Activated CD4-positive, alpha-beta T cell treated with anti-CD3 and anti-CD28 coated beads, Interleukin-2, Interleukin-6, amounts not matched to agents 100 ng/mL and 50 ng/mL, durations not matched to agents 16 hours and 8 hours (primary cell): ENCODE measurements at places on chromosomes 11 and 22.

- peak; percentile 65 for DNase-seq
Observed at GRCh38 chr11:119169282-119169719, 776 bp downstream of the NLRX1 start.

GRCh38 chr22:35900483-35901168 is 128.0 kb downstream of the RBFOX2 start:
- peak; percentile 31 for DNase-seq

DNA sequence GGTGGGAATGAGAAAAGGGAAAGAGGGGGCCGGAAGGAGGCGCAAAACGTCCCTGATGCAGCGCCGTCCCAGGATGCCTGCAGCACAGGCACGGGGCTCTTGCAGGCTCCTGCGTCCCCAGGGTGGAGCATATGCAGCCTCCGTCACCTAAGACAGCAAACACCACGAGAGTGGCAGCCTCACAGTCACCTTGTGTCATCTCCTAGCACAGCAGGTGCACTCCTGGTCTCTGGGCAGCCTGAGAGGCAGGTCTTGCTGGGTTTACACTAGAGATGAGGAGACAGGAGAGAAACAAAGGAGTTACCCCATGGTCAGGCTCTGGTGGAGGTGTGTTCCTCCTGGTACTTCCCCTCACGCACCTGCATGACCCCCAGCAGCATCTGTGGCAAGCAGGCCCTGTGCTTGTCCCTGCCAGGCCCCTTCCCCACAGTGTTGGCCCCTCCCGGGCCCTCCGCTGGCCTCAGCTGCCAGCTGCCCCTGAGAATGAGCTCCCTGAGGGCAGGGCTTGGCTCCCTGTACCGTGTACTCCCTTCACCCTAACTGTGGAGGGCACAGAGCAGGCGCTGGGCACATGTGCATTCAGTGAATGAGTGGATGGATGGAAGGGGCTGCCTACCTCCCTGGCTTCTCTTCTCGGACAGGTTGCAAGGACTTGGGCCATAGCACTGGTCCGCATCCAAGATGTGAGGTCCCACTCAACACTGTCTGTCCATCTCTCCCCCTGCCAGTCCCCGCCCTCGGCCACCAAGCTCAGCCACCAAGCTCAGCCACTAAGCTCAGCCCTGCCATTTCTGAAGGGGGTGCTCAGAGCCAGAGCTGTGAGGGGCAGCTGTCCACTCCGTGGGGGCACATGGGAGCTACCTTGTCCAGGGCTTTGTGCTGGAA is 988.6 kb downstream of the BRD1 start:
- no peak for DNase-seq

DNA sequence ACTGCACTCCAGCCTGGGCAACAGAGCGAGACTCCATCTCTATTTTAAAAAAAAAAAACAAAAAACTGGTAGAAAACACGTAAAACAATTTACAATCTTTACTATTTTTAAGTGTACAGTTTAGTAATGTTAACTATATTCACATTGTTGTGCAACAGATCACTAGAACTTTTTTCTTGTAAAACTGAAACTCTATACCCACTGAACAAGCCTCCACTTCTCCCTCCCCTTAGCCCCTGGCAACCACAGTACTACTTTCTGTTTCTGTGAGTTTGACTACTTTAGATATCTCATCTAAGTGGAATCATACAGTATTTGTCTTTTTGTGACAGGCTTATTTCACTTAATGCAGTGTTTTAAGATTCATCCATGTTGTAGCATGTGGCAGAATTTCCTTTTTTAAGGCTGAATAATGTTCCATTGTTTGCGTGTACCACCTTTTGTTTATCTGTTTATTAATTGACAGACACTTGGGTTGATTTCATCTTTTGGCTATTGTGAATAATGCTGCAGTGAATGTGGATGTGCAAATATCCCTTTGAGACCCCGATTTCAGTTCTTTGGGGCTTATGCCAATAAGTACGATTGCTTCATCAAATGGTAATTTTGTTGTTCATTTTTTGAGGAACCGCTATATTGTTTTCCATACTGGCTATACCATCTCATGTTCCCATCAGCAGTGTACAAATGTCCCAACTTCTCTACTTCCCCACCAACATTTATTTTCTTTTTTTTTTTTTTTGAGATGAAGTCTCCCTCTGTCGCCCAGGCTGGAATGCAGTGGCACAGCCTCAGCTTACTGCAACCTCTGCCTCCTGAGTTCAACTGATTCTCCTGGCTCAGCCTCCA is 11.0 kb downstream of the DDB2 start:
- DNase-seq = peak; percentile 70

DNA sequence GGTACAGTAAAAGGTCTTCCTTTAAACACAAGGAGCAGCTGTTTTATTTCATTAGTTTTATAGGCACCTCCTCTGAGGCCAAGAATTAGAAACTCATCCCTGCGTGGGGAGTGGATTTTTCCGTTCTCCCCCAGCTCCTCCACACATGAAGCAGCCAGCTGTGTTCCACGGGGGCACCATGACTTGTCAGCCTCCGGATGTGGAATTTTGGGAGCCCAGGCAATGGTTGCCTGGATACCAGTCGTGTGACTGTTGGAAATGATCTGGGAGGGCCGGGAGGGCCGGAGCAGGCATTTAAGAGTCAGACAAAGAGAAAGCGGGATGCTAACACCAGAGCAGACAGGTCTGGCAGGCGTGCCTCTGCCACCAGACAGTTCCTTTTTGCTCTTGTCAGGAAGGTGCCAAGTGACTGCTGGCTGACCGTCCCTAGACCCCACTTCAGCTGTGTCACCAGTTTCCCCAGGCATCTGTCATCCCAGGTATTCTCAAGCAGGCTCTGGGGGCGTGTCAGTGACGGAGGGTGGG is 15.9 kb upstream of the CDC42EP2 start:
- DNase-seq = no peak

GRCh38 chr22:36964106-36964505 is 50.7 kb downstream of the CSF2RB start:
- no peak for DNase-seq

GRCh38 chr22:50540381-50540780 is 5.3 kb upstream of the KLHDC7B start:
- DNase-seq = no peak

GRCh38 chr11:16737818-16738192 is 642 bp upstream of the C11orf58 start:
- DNase-seq = no peak

DNA sequence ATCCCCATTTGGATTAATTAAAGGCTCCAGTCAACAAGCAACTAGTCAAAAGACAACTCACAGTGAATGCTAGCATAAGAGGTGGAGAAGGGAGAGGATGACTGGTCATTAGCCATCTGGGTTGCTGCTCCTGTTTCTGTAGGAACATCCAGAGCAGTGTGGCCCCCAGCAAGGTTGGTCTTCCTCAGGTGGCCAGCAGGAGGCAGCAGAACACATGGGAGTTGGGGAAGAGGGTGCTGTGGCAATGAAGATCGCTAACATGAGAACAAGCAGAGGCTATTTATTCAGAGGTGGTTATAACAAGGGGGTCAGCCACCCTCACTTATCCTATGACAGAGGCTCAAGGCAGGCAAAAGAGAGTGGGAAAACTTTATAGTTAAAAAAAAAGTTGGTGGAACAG is 21.3 kb downstream of the IZUMO1R start:
- DNase-seq = peak; percentile 68

DNA sequence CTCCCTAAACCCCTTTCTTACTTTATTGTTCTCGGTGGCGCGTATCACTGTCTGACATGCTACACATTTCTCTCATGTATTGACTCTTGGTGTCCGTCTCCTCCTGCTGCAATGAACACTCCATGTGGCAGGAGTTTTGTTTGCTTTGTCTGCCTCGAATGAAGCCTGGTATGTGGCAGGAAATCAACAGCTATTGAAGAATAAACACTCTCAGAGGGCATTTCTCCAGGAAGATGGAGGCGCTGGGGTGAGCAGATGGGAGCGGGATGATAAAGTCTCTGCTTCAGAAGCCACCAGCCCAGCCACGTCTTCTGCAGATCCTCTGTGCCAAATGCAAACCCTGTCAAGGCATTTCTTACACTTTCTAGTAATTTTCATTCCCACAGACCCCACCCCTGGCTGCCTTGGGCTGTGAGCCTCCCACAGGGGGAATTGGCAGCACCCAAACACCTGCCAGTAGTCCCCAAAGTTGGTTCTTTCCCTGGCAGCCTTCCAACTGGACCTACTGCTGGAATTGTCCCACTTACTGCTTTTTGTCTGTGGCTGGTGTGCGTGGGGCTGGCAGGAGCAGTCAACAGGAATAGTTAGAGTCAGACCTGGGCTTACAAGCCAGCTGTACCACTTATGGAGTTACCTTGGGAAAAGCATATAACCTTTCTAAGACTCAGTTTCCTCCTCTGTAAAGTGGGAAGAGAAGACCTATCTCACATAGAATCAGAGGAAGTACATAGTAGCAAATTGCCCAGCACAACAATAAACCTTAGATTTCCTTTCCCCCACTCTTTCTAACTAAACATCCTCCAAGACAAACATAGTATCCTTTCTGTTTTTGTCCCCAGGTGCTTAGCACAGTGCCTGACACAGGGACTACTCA is 13.3 kb upstream of the IL10RA start:
- no peak for DNase-seq

GRCh38 chr11:37371346-37371970 is 773.4 kb upstream of the RAG2 start:
- no peak for DNase-seq

DNA sequence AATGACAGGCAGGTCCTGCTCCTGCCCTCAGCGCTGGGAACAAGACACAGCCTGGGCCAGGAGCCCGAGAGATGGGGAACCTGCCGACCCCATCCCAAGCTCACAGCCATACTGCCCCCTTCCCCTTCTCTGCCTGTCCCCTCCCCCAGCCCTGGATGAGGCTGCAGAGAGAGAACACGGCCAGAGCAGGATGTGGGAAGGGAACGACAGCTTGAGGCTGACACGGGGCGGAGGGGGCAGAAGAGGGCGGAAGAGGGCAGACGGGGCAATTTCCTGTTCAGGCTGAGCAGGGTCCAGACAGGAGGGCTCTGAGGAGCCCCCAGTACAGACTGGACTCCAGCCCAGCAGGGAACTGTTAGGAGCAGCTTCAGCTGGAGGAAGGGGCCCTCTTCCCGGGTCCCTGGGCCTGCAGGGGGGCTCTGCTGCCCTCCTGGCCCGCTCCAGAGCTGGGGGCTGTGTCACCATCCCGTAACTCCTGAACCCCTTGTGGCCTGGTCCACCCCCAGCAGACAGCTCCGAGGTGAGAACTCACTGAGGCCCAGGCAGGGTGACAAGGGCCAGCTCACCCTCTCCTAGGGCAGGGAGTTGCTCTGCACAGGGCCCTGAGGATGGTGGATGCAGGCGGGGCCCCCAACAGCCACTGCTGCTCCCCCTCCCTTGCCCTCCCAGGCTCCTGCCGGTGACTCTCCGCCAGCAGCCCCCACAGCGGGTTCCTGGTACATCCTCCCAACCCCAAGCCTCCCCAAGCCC is 5.7 kb downstream of the CTSD start:
- DNase-seq = peak; percentile 75

DNA sequence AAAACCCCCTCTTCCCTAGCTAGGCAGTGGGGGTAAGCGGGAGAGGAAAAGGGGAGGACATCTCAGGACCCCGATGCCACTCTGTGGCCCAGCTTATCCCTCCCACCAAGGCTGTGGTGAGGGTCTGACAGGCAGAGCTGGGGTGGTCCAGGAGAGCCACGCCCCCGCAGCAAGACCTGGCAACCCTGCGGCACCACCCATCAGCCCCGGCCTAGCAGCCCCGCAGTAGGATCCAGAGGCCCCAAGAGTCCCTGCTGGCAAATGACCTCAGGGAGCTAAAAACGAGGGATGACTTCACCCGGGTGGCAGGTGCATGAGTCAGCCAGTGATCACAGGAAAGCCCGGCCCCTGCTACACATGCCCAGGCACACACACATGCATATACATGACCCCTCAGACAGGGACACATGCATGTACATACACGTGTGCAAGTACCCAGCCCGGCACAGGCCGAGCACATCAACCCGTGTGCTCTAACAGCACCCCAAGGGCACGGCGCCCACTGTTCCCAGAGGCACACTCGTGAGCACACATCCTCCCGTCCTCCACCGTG is 32.3 kb downstream of the ARVCF start:
- DNase-seq = peak; percentile 19

DNA sequence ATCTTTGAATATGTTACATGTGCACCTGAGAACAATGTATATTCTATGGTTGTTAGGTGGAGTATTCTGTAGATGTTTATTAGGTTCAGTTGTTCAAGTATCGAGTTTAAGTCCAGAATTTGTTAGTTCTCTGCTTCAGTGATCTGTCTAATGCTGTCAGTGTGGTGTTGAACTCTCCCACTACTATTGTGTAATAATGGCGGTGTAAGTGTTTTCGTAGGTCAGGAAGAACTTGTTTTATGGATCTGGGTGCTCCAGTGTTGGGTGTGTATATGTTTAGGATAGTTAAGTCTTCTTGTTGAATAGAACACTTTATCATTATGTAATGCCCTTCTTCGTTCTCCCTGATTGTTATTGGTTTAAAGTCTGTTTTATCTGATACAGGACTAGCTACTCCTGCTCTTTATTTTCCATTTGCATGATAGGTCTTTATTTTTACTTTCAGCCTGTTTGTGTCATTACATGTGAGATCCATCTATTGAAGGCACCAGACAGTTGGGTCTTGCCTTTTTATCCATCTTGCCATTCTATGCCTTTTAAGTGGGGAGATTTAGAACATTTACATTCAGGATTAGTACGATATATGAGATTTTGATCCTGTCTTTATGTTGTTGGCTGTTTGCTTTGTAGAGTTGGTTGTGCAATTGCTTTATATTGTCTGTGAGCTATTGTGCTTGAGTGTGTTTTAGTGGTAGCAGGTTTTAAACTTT is 121.6 kb downstream of the DDX10 start:
- DNase-seq = no peak

DNA sequence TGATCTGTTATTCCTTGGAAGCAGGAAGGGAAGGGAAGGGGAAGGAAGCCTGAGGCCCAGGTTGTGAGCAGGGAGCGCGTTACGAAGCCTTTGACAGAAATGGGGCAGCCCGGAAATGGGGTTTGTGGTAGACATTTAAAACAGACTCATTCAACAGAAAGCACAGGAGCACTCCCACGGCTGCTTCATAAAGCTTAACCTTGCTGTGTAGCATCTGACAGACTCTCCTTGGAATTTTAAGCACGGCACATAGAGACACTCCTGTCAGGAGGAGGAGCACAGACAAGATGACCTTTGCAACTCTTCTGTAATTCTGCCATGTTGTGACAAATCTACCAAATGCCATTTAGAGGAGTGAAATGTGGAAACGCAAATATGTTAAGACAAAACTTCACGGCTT is 131.6 kb downstream of the FBXO7 start:
- no peak for DNase-seq

GRCh38 chr11:112504056-112504455 is 243.4 kb upstream of the PLET1 start:
- DNase-seq = no peak
